ENCODE measurements at places on chromosomes 5 and 9. TPM values are rescaled to one million over a fixed set of nuclear protein-coding genes. Genes with fewer than 3 reads are reported as not detected.

GRAMD2B gene
- 1.1 TPM for polyA plus RNA-seq

TMEM215 gene
- polyA plus RNA-seq = not detected

BHMT2 gene
- not detected for polyA plus RNA-seq

SPATA31C1 gene
- not detected for polyA plus RNA-seq

PTPRD gene
- polyA plus RNA-seq = not detected

SLC9A3 gene
- 0.36 TPM for polyA plus RNA-seq

CLK4 gene
- polyA plus RNA-seq = 46.9 TPM

GRCh38 chr5:148374690-148375360 is 8.9 kb upstream of the FBXO38 start:
- no peak overlapping the region for H3K4me3 ChIP-seq
- peaks cover 9% of the 10 kb centered on the region for H3K36me3 ChIP-seq
- peak; percentile 57 for DNase-seq
- peaks cover 4% of the 10 kb centered on the region for H3K4me1 ChIP-seq

- H3K4me3 ChIP-seq = no peak overlapping the region
- H3K4me1 ChIP-seq = no peaks in the 10 kb centered on the region
- H3K36me3 ChIP-seq = no peaks in the 10 kb centered on the region
- H3K27me3 ChIP-seq = peaks cover 11% of the 10 kb centered on the region
- no peak overlapping the region for H3K27ac ChIP-seq
- DNase-seq = no peak
Measured at GRCh38 chr9:109815366-109815947, 35.5 kb downstream of the PALM2AKAP2 start.

- no peak overlapping the region for H3K4me3 ChIP-seq
- no peak overlapping the region for H3K27ac ChIP-seq
- DNase-seq = no peak
- no peaks in the 10 kb centered on the region for H3K36me3 ChIP-seq
- H3K27me3 ChIP-seq = no peaks in the 10 kb centered on the region
- H3K4me1 ChIP-seq = no peaks in the 10 kb centered on the region
Measured at GRCh38 chr5:28576022-28576421, 1537.6 kb upstream of the CDH9 start.

DNA sequence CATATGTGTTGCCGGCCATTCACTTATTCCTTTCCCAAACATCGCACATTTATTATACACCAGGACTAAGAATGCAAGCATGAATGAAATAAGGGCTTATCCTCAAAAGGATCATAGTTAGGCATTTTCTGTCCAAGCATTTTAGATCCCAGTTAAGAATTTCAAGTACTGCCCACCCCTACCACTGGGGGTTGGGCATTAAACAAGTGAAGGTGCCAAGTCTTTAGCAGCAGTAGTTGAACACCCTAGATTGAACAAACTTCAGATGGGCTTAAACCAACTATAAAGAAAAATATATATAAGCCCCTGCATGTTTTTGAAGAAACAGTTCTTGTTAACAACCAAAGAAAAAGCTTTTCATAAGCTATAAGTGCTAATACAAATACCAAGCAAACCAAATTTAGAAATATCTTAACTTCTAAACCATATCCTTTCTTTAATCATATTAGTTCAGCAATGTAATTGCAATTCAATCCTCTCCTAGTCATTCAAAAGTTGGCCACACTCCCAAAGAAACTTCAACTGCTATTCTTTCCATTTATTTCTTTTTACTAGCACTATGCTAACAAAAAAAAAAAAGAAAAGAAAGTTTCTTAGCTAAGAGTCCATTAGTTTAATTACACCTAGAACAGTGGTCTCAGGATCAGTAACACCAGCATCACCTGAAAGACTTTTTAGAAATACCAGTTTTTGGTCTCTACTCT is 149.8 kb downstream of the MLLT3 start:
- H3K4me3 ChIP-seq = no peak overlapping the region
- H3K27me3 ChIP-seq = no peaks in the 10 kb centered on the region
- no peak for DNase-seq

DNA sequence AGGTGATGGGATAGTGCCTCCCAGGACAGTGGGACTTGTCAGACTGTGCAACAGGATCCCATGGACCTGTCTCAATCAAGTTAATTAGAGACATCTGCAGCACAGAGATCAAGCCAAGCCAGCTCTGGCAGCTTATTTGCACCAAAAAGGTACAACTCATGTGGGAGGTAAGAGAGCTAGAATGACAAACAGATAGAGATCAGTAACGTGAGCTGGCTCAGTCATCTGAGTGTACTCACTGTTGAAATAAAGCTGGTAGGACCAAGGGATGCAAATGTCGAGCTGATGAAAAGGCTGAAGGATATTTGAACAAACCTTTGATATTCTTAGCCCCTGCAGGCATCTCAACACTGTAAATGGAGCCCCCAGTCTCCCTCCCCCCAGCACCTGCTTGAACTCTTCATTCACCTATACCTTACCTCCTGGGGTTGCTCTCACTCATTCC is 198.1 kb downstream of the EFNA5 start:
- DNase-seq = no peak
- H3K36me3 ChIP-seq = no peaks in the 10 kb centered on the region
- H3K27me3 ChIP-seq = no peaks in the 10 kb centered on the region
- no peak overlapping the region for H3K27ac ChIP-seq
- H3K4me1 ChIP-seq = peaks cover 14% of the 10 kb centered on the region
- no peak overlapping the region for H3K4me3 ChIP-seq

DNA sequence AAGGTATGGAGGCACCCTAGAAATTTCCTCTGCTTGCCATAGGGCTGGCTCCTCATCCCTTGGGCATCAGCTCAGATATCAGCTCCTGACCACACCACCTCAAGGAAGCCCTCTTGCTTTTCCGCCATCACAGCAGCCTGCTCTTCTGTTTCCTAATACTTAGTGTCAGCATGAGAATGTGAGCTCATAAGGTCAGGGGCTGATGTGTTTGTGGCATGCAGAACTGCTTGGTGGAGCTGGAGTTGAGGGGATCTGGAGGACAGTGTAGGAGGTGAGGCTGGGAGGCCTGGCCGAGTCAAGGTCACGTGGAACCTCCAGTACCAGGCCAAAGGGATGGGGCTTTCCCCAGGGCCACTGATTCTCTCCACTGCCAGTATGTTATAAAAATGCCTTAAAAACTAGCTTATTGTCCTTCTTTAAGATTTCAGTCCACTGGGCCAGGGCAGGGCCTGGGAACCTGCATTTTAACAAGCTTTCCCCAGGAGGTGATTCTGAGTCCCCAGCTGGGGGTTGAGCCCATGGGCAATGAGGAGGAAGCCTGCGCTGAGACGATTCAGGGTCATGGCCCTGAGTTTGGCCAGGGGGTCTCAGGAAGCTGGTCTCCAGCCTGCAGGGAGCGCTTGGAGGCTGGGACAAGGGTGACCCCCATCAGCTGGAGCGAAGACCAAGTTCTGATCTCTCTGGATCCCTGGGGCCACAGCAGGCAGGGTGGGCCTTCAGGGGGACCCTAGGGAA is 28.6 kb downstream of the DAB2IP start:
- H3K4me1 ChIP-seq = no peaks in the 10 kb centered on the region
- H3K4me3 ChIP-seq = no peak overlapping the region
- no peak for DNase-seq
- no peak overlapping the region for H3K27ac ChIP-seq
- H3K27me3 ChIP-seq = no peaks in the 10 kb centered on the region

GRCh38 chr9:138102246-138103051 is 224.9 kb downstream of the CACNA1B start:
- no peak overlapping the region for H3K27ac ChIP-seq
- H3K4me3 ChIP-seq = no peak overlapping the region
- no peaks in the 10 kb centered on the region for H3K36me3 ChIP-seq
- no peaks in the 10 kb centered on the region for H3K4me1 ChIP-seq
- no peaks in the 10 kb centered on the region for H3K27me3 ChIP-seq

DNA sequence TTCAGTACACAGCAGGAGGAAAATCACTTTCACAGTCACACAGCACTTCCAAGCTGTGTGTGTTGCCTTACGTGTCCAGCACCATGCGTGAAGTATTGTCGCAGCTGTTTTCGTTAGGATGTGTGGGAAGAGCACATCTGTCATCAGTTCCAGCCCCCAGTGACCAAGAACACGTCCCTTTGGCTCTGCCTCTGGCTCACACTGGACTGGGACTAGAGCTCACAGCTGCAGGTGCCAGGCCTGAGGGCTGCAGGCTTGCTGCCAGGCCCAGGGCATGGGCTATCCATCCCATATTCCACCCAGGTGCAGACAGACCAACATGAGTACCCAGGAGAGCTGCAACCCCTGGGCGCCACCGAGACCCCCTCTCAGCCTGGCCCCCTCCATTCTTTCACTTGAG is 60.5 kb upstream of the ANKRD33B start:
- no peak overlapping the region for H3K4me3 ChIP-seq
- H3K4me1 ChIP-seq = peaks cover 18% of the 10 kb centered on the region
- H3K36me3 ChIP-seq = no peaks in the 10 kb centered on the region
- no peak overlapping the region for H3K27ac ChIP-seq
- no peaks in the 10 kb centered on the region for H3K27me3 ChIP-seq

DNA sequence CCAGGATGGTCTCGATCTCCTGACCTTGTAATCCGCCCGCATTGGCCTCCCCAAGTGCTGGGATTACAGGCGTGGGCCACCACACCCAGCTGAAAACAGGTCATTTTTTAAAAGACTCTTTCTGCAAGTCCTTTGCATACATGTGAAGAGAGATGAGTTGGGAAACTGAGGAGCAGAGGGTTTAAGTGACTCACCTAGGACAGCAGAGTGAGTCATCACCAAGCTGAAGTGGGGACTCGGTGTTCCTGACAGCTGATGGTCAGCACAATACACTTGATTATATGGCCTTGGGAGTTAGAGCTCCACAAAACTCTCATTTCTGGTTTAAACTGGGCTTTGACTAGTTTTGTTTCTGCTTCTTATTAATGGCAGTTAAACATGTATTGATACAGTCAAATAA is 38.1 kb upstream of the SSBP2 start:
- H3K27me3 ChIP-seq = no peaks in the 10 kb centered on the region
- H3K27ac ChIP-seq = no peak overlapping the region
- H3K4me3 ChIP-seq = no peak overlapping the region
- peaks cover 15% of the 10 kb centered on the region for H3K4me1 ChIP-seq
- no peaks in the 10 kb centered on the region for H3K36me3 ChIP-seq

GRCh38 chr5:157271740-157272271 is 5.9 kb downstream of the CYFIP2 start:
- no peaks in the 10 kb centered on the region for H3K27me3 ChIP-seq
- H3K36me3 ChIP-seq = no peaks in the 10 kb centered on the region
- peaks cover 84% of the 10 kb centered on the region for H3K4me1 ChIP-seq

DNA sequence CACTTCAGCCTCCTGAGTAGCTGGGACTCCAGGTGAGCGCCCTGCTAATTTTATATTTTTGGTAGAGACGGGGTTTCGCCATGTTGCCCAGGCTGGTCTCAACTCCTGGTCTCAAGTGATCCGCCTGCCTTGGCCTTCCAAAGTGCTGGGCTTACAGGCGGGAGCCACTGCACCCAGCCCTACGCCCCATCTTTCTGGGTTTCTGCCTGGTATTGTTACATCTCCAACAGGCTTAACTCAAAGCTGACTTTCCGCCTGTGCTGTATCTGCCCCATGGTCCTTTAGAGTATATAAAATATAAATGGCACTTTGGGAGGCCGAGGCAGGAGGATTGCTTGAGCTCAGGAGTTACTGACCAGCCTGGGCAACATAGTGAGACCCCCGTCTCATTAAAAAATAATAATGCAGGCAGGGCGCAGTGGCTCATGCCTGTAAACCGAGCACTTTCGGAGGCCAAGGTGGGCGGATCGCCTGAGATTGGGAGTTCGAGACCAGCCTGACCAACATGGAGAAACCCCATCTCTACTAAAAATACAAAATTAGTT is 36.5 kb upstream of the GLDC start:
- peak overlapping the region; percentile 98 for H3K27ac ChIP-seq
- peaks cover 43% of the 10 kb centered on the region for H3K4me1 ChIP-seq
- peak overlapping the region; percentile 48 for H3K4me3 ChIP-seq
- H3K27me3 ChIP-seq = no peaks in the 10 kb centered on the region
- no peak for DNase-seq
- H3K36me3 ChIP-seq = no peaks in the 10 kb centered on the region

DNA sequence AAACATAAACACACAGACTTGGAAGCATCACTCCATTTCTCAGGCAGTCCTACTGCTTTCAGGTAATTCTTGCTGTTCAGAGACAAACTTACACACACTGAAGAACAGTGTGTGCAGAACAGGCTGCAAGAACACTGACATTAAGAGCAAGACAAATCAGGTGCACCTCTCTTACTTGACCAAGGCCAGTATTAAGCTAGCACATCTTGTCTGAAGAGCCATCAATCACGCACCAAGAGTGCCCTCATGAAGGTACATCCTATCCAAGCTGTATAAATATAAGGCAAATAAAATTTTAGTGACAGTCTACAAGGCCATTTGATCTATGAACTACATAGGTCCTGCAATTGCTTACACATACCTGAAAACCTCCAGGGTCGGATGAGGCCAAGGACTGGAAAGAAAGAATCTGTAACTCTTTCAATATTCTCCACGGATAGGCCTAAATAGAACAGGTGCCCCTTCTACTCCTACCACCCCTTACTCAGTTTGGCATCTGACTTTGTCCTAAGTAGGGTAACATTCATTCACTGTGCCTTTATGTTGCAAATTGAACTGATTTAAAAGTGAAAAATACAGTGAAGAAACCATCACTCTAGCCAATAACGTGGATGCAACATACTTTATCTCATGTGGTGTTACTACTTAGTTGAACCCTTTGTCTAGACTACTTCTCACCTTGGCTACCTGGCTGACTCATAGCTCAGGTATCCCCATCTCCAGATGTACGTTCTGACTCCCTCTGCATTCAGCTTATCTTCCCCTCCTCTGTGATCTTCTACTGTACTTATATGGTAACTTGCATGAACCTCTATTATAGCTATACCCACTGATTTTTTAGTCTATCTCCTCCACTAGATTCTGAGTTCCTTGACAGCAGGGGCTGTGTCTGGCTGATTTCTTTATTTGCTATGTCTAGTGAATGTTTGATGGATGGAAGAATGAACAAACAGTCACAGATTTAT is 256.3 kb downstream of the KIAA0825 start:
- H3K4me3 ChIP-seq = no peak overlapping the region
- DNase-seq = no peak
- H3K4me1 ChIP-seq = no peaks in the 10 kb centered on the region

GRCh38 chr5:78803353-78803752 is 154.8 kb upstream of the LHFPL2 start:
- H3K36me3 ChIP-seq = peaks cover 2% of the 10 kb centered on the region
- no peak for DNase-seq
- H3K27me3 ChIP-seq = no peaks in the 10 kb centered on the region
- H3K4me1 ChIP-seq = no peaks in the 10 kb centered on the region
- H3K27ac ChIP-seq = no peak overlapping the region

- H3K4me3 ChIP-seq = no peak overlapping the region
- no peaks in the 10 kb centered on the region for H3K36me3 ChIP-seq
Measured at GRCh38 chr5:166719991-166720390, 1571.5 kb upstream of the WWC1 start.
